IMR-90 (cell line): ENCODE measurements at places on chromosomes 12 and 14. TPM values are rescaled to one million over a fixed set of nuclear protein-coding genes. Genes with fewer than 3 reads are reported as not detected.
A peak's percentile ranks its signal among the peaks of the same experiment; 100 is the strongest.

- H3K4me3 ChIP-seq, result no peak overlapping the region
- no peaks in the 10 kb centered on the region for H3K27me3 ChIP-seq
- no peaks in the 10 kb centered on the region for H3K4me1 ChIP-seq
- no peak overlapping the region for H3K27ac ChIP-seq
- no peak for DNase-seq
Observed at GRCh38 chr12:82857911-82858533, 171.3 kb downstream of the TMTC2 start.

DNA sequence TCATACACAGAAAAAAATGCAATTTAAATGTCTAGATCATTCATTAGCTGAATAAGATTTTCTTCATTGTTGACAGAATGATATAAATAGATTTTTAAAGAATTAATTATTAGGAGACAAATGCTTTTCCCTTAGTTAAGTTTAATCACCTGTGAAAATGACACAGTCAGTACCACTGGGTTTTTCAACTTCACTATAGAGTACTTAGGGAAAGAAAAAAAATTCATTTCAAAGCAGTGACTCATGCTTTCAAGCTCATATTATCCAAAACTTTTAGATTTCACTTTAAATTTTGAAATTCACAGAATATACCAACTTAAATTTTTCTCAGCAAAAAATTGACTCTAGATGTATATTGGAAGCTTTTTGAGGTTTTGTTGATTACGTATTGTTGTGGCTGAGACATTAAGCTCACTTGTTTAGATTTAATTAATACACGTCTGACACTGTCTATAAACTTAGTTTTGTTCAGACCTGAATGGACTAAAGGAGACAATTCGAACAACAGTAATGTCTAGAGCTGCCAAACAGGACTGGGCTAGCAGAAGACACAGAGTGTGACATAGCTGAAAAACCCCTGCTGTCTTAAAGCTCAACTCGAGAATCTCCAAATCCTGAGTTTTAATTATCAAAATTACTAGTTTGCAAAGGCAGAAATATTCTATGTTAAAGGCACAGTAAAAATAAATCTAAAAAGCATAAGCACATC lies 1.6 kb downstream of the MGAT4C start:
- H3K27me3 ChIP-seq, result no peaks in the 10 kb centered on the region
- H3K4me1 ChIP-seq, result no peaks in the 10 kb centered on the region
- no peaks in the 10 kb centered on the region for H3K36me3 ChIP-seq
- peak; percentile 14 for DNase-seq
- no peak overlapping the region for H3K4me3 ChIP-seq
- H3K27ac ChIP-seq, result no peak overlapping the region

DNA sequence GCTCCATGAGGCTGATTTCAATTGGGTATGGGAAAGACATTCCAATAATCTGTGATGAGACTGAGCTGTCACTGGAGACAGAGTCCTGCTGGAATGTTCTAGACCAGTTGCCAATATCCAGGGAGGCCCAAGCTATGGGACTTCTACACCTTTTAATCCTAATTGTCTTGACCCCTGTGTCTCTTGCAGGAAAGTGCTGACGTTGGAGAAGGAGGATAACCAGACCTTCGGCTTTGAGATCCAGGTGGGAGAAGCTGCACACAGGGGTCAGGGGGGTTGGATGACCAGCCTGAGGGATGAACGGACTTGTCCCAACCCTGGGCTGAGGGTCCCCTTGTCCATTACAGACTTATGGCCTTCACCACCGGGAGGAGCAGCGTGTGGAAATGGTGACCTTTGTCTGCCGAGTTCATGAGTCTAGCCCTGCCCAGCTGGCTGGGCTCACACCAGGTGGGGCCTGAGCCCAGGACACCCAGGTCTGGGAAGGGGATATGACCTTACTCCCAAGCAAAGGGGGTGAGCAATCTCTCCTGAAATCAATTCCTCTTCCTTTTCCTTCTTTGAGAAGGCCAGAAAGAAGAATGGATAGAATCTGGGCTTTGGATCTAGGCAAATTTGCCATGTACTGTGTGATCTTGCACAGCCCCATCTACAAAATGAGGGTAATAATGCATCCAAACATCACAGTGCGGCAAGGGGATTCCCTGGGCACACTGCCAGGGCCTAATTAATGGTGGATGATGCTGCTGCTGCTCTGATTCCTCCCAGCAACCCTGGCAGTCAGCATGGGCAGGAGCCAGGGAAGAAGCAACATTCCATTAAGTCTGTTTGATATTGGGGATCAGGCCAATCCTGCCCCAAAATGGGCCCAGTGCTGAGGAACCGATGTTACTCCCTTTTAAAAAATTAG lies 4.2 kb downstream of the TAMALIN start:
- peaks cover 18% of the 10 kb centered on the region for H3K4me1 ChIP-seq
- H3K4me3 ChIP-seq, result no peak overlapping the region

DNA sequence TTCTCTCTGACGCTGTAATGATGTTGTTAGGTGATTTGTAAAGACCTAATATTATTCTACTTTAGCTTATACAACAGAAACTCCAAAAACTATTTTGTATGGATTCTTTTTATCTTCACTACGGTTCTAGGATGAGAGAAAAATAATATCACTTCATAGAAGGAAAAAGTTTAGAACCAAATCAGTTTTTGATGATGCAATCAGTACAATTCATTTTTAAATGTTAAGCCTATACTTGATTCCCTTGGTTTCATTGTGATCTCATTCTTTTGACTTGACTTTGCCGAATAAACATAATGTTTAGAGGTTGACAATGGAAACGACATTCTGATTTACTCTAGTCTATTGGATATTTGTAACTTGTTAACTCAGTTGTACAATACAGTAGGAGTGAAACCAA lies 24.6 kb upstream of the ERGIC2 start:
- no peak overlapping the region for H3K27ac ChIP-seq
- H3K27me3 ChIP-seq, result no peaks in the 10 kb centered on the region
- no peaks in the 10 kb centered on the region for H3K4me1 ChIP-seq
- no peak for DNase-seq

- H3K36me3 ChIP-seq, result no peaks in the 10 kb centered on the region
- peaks cover 1% of the 10 kb centered on the region; the same call in 1 of the 2 replicates for H3K27me3 ChIP-seq
- H3K4me1 ChIP-seq, result no peaks in the 10 kb centered on the region
- H3K27ac ChIP-seq, result no peak overlapping the region
Observed at GRCh38 chr12:107660235-107660634, 25.4 kb upstream of the PWP1 start.

GRCh38 chr14:70416338-70416724 lies 559 bp downstream of the SYNJ2BP start:
- peak overlapping the region; percentile 89 for H3K4me3 ChIP-seq
- H3K4me1 ChIP-seq, result no peaks in the 10 kb centered on the region
- no peaks in the 10 kb centered on the region; the same call in 1 of the 2 replicates for H3K36me3 ChIP-seq
- peak; percentile 8 for DNase-seq
- peak overlapping the region; percentile 66 for H3K27ac ChIP-seq
- H3K27me3 ChIP-seq, result no peaks in the 10 kb centered on the region

DNA sequence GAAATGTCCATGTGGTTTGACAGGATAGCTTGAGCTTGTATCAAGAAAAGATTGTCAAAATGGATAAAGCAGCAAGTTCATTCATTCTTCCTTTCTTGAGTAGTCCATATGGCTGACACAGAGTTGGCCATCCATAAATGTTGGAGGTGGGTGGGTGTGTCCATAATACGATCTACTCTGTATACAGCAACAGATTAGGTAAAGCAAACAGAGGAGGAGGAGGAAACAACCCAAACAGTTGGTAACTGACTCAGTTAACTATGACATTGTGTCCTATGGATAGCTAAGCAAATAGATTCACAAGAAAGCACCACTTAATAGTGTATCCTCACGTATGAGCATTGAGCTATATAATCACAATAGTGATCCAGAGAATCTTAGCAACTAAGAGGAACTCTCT lies 144.0 kb downstream of the EGLN3 start:
- H3K4me1 ChIP-seq, result no peaks in the 10 kb centered on the region
- no peak overlapping the region for H3K27ac ChIP-seq
- no peaks in the 10 kb centered on the region for H3K36me3 ChIP-seq

- H3K4me1 ChIP-seq, result no peaks in the 10 kb centered on the region
- no peaks in the 10 kb centered on the region for H3K36me3 ChIP-seq
- no peak overlapping the region for H3K27ac ChIP-seq
- no peak overlapping the region for H3K4me3 ChIP-seq
Observed at GRCh38 chr14:34199585-34199984, 248.7 kb upstream of the EGLN3 start.

DNA sequence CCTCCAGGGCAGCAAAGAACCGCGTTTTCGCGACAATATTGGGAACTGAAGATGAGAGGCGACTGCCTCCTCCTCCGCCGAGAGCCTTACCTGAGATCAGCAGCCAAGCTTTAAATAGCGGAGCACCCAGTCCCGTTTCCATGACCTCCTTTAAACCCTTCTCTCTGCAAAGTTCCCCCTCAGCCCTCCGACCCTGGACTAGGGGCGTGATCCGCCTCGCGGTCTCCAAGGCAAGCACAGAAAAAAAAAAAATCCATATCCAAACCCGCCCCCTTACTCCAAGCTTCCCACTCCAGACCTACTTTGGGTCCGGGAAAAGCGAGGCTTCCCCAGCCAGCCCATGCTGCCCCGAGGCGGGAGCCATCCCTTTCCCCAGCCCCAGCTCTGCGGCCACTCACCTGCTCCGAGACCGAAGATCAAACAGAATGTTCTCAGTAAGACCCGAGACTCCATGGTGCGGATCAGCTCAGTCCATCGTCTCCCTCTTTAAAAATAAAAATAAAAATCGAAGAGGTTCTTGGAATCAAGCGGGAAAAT lies 630 bp downstream of the NELL2 start:
- no peak overlapping the region for H3K4me3 ChIP-seq
- H3K27me3 ChIP-seq, result peaks cover 22% of the 10 kb centered on the region
- no peaks in the 10 kb centered on the region for H3K36me3 ChIP-seq
- no peak overlapping the region for H3K27ac ChIP-seq
- H3K4me1 ChIP-seq, result no peaks in the 10 kb centered on the region; the same call in 1 of the 2 replicates

DNA sequence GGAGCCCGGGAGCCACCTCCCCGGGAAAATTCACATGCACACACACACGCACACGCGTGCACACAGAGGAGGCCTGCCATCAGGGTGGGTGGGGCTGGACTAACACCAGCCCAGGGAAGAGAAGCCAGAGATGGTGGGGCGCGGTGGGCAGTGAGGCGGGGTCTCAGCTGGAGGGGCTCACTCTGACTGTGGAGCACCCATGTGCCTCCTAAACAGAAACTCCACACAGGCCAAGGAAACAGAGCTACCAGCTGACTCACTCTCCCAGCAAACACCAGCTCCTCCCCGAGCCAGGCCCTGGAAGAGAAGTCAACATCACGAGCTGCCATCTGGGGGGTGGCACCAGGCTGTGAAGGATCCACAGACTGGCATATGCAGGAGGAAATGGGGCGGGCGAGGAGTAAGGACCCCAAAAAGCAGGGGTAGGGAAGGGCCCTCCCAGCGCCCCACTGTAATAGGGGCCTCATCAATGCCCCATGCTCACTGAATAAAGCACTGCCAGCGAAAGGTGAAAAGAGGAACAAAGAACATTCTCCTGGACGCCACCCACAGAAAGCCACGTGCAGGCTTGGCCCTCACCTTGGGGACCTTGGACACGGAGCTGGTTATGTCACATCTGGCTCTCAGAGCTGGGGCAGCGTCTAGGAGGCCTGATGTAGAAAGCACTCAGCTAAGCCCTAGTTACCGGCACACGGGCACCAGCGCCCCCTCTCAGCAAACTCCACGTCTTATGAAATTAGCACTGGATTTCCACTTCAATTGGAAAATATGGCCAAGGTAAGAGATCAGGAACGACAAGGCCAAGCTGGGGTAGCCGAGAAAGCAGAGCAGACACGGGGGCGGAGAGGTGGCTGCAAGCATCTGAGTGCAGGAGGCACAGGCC lies 8.4 kb upstream of the INF2 start:
- no peaks in the 10 kb centered on the region for H3K36me3 ChIP-seq
- no peak overlapping the region for H3K4me3 ChIP-seq
- H3K4me1 ChIP-seq, result peaks cover 43% of the 10 kb centered on the region

GRCh38 chr14:34797747-34798583 lies 77.2 kb downstream of the BAZ1A start:
- no peak overlapping the region for H3K27ac ChIP-seq
- no peak overlapping the region for H3K4me3 ChIP-seq
- peaks cover 24% of the 10 kb centered on the region for H3K36me3 ChIP-seq

- H3K36me3 ChIP-seq, result no peaks in the 10 kb centered on the region
- H3K27ac ChIP-seq, result no peak overlapping the region
- DNase-seq, result no peak
- H3K27me3 ChIP-seq, result no peaks in the 10 kb centered on the region
- H3K4me3 ChIP-seq, result no peak overlapping the region
- H3K4me1 ChIP-seq, result peaks cover 6% of the 10 kb centered on the region
Observed at GRCh38 chr12:89975574-89975973, 266.9 kb upstream of the ATP2B1 start.

- no peak overlapping the region for H3K4me3 ChIP-seq
- H3K27me3 ChIP-seq, result no peaks in the 10 kb centered on the region
- peaks cover 29% of the 10 kb centered on the region for H3K4me1 ChIP-seq
- peak overlapping the region; percentile 59 for H3K27ac ChIP-seq
- DNase-seq, result no peak
- no peaks in the 10 kb centered on the region for H3K36me3 ChIP-seq
Observed at GRCh38 chr12:6093764-6094163, 30.7 kb downstream of the VWF start.

DNA sequence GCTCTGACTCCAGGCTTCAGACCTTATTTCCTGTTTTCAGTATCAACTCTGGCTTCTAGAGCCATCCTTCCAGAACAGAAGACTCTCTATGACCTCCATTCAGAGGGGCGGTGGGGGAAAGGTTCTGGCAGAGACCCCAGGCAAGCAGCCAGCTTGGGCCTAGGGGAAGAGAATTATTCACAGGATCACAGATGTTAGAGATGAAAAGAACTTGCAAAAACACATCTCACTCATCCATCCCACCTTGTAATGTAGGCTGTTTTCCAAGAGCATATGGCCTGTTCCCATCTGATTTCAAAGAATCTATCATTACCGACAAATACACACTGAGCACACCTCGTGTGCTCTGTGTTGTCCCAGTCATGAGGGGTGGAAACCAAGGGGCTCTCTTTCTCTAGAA lies 131.9 kb downstream of the GRIN2B start:
- no peaks in the 10 kb centered on the region for H3K27me3 ChIP-seq
- no peak overlapping the region for H3K4me3 ChIP-seq
- H3K27ac ChIP-seq, result no peak overlapping the region
- no peaks in the 10 kb centered on the region for H3K4me1 ChIP-seq
- no peaks in the 10 kb centered on the region for H3K36me3 ChIP-seq

DNA sequence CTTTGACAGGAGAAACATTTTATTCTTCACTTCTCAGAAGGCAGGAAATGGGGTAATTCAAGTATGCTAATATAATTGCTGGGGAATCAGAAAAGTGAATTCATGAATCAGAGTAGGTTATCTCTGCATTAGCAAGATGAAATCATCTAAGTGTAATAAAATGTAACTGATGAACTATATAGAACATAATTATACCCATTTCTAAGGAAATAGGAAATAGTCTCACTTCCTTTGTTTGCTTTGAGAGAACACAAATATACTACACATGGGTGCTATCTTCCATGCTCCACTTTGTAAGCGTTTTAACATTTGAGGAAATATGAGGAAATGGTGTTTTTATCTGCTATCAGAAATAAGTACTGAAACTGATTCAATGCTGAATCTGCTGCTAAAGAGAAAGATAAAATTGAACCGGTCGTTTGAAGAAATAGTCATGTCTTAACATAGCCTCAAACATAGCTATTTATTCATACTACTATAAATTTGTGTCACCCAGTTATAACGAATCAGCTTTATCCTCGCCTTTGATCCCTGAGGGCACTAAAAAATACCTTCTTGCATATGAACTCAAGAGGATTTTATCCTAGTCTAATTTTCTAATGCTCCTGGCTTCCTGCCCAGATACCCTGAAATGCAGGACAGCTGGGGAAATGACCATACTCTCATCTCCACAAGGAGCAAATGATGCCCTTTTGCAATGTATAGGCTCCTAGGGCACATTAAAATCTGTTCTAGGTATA lies 696.0 kb downstream of the C12orf50 start:
- H3K27ac ChIP-seq, result no peak overlapping the region
- DNase-seq, result peak; percentile 10
- no peaks in the 10 kb centered on the region; the same call in 1 of the 2 replicates for H3K4me1 ChIP-seq
- H3K27me3 ChIP-seq, result no peaks in the 10 kb centered on the region
- no peak overlapping the region for H3K4me3 ChIP-seq

Gene RNF212B
- total RNA-seq, result not detected in 2 replicates

Gene LAG3
- not detected in 2 replicates for total RNA-seq

Gene NFATC4
- 13.6 and 15.6 TPM in 2 replicates for total RNA-seq
